Activated CD4-positive, alpha-beta T cell treated with anti-CD3 and anti-CD28 coated beads for 24 hours (primary cell): ENCODE measurements at places on chromosomes 16 and 17.

- no peak for DNase-seq
Observed at GRCh38 chr16:84689111-84689510, 10.7 kb upstream of the USP10 start.

- no peak for DNase-seq
Observed at GRCh38 chr17:50522766-50523165, 9.8 kb upstream of the EPN3 start.

GRCh38 chr17:77228241-77228752 lies 87.5 kb downstream of the SEC14L1 start:
- DNase-seq: no peak

DNA sequence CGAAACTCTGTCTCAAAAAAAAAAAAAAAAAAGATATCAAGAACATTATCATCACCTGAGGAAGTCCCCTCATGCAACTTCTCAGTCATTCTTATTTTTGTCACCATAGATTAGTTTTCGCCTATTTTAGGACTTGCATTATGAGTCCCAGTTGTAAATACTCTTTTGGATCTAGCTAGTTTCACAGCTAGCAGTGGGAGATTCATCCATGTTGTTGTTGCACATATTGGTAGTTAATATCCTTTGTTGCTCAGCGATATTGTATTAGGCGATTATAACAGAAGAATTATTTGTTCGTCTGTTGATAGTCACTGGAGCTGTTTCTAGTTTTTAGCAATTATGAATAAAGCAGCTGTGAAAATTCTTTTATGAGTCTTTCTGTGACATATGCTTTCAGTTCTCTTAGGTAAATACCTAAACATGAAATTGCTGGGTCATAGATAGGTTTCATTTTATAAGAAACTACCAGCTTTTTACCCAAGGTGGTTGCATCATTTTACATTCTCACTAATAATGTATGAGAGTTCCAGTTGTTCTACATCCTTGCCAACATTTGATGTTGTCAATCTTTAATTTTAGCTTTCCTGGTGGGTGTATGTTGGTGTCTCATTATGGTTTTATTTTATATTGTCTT lies 40.7 kb upstream of the MAP3K14 start:
- DNase-seq: no peak

DNA sequence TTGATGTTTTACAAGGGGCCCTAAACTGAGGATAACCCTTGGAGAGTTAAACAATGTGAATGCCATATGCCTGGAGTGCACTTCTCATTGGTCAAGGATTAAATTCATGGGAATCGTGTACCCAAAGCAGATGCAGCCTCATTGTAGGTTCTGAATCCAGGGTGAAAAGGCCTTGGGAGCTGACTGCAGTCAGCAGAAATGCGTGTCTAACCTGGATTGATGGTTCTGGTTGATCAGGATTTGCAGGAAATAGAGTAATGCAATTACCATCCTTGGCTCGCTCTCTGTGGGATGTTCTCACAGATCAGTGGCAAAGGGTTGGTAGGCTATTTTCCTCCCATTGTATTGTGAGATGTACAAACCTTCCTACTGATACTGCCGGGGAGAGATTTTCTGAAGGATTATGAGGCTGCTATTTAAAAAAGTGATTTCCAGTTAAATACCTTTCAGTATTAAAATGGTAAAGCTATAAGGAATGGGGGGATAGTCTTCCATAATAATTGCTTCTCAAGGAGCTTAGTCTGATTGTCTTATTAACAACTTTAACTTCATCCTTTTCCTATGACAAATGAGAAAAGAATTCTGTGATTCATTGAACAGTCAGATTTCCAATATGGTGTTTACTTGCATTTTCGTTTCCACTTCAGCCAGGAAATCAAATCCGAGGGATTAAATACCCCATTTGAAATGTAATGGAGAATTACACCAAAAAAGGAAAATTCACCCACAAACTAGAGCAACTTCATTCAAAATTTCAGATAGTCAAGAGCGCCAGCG lies 1028.1 kb upstream of the EEF2KMT start:
- DNase-seq: no peak

- DNase-seq: no peak
Observed at GRCh38 chr17:75344666-75345065, 55.4 kb upstream of the SLC25A19 start.

DNA sequence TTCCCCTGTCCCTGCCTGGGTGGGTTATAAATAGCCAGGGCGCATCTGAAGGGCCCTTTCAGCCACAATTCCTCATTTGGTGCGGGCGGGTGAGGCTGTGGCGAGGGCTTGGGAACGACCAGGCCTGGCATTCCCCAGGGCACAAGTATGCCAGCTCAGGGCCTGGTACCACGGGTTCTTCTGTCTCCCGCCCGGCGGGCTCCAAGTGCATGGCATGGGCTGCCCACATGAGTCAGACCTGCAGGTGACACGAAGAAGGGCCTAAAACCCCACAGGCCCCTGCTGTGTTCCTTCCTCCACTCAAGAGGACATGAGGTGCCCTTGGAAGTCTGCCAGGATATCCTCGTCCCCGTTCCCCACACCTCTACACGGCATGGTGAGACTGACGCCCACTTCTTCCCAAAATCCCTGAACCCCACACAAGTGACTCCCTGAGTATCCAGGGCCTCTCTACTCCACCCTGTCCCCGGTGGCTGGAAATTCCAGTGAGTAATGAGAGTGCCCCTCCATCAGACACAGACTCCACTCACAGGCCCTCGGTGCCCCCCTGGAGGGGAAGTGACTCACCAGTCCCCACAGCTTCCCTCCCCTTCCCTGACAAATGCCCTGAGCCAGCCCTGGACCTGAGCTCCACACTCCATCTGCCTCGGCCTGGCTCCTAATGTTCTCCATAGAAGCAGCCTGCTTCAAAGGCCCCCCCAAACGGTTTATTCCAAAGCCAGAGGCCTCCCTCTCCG lies 68.8 kb downstream of the ABR start:
- no peak for DNase-seq

GRCh38 chr17:49564638-49565037 lies 11.0 kb upstream of the NXPH3 start:
- no peak for DNase-seq

- no peak for DNase-seq
Observed at GRCh38 chr16:85425074-85425662, 188.0 kb upstream of the GSE1 start.
